ENCODE measurements at places on chromosomes 1 and 21.

DNA sequence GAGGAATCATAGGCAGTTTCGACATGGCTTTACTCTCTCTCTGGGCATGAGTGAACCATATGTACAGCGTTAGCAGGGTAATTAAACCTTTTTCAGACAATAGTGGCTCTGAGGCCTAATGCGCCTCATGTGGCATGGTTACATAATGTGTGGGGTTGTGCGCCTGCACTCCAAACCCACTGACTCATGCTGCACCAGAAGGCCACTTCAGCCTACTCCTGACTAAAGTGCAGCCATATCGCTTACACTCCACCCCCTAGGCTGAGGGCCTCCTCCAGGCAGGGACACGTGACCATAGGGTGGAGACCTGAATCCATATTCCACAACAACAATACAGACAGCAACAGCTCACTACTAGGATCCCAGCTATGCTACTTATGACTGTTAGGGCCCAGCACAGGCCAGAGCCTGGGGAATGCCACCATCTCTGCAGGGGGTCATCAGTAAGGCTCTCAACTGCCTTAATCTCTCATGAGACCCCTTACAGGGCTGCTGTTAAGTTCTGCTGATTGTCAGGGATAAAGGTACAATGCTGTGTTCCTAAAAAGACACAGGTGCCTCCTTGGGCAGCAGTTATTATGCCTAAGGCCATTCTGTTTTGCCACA, 13.4 kb upstream of the ODF2L start:
- no peak for DNase-seq

GRCh38 chr1:216183007-216183406, 240.2 kb downstream of the USH2A start:
- DNase-seq: no peak

GRCh38 chr1:153293480-153293775, 19.3 kb downstream of the PGLYRP3 start:
- DNase-seq: no peak

DNA sequence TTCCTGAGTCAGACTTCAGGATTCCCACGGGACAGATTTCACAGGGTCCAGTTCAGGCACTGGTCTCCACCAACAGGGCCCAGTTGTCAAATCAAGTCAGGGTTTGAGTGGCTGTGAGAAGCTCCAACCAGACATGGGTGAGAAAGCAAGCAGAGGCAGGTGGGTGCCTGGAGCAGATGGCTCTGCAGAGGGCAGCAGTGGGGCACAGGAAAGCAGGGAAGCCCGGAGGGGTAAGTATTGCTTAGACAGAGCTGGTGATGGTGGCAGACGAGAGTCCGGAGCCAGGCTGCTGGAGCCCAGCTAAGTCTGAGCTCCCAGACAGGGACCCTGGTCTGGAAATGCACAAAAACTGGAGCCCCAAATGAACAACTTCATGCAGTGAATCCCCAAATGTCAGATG, 40.4 kb downstream of the RIMS3 start:
- DNase-seq: no peak

DNA sequence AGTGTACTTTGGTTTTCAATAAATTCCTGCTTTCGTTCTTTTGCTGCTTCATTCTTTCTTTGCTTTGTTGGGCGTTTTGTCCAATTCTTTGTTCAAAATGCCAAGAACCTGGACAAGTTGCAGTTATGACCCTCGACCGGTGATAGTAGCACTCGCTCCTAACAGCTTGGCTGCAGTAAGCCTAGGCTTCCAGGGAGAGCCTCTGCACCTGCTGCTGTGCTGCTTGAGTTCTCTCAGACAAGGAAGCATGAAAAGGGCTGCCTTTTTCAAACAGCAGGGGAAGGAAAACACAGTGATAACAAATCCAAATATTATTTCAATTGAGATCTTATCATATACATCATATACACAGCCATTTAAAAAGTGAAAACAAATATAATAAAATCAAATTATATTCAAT, 12.8 kb upstream of the RIPK4 start:
- no peak for DNase-seq

- DNase-seq: no peak
These were observed 60.7 kb downstream of the ZNF697 start for GRCh38 chr1:119587341-119587740.

DNA sequence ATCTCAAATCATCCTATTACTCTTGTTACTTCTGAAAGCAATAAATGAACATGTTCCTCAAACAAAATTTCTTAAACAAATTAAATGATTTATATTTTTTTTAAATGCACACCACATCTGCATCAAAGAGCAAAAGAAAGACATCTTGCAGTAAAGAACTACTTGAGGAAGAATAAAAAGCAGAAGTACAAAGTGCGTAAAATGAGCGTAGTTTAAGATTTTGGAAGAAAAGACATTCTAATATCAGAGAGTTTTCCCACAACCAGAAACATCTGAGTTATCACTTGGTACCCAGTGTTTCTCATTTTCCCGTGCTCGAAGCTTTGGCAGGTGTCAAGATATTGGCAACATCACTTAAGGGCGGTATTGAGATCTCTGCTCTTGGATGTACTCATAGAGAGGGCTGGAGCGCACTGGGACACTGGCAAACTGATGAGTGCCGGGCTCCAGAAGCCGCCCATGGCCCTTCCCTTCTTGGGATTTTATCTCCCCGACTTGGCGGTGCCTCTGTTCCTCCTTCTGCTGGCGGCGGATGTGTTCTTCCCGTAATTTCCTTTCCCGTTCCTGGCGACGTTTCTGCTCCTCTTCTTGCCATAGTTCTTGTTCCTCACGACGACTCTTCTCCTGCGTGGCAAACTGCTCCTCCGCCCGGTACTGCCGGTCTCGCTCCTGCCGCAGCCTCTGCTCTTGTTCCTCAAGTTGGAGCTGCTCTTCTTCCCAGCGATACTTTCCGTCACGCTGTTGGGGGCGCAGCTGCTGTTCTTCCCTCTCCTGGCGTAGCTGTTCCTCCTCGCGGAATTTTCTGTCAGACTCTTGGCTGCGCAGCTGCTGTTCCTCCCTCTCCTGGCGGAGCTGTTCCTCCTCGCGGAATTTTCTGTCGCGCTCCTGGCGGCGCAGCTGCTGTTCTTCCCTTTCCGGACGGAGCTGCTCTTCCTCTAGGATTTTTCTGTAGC, 7.9 kb downstream of the TCHH start:
- DNase-seq: no peak

- no peak for DNase-seq
These were observed 95.6 kb upstream of the F3 start for GRCh38 chr1:94637121-94637520.

DNA sequence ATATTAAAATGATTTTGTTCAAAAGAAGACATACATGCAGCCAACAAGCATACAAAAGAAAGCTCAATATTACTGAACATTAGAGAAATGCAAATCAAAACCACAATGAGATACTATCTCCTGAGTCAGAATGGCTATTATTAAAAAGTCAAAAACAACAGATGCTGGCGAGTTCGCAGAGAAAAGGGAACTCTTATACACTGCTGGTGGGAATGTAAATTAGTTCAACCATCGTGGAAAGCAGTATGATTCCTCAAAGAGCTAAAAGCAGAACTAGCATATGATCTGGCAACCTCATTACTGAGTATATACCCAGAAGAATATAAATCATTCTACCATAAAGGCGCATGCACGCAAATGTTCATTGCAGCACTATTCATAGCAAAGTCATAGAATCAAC, 126.0 kb upstream of the HMCN1 start:
- DNase-seq: no peak

DNA sequence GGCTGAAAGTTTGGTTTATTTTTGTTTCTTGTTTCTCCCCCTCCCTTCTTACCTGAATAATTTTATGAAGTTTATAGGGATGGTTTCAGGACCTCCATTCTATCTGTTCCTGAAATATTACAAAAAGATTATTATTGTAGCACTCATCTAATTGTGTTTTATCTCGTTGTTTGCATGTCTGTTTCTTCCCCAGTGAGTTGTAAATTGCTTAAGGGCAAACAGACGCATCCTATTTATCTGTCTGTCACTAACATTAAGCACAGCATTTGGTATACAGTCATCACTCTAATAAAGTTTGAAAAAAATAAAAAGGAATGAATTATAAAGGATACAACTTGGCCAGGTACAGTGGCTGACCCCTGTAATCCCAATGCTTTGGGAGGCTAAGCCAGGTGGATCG, 123.5 kb downstream of the LRRC7 start:
- DNase-seq: no peak

DNA sequence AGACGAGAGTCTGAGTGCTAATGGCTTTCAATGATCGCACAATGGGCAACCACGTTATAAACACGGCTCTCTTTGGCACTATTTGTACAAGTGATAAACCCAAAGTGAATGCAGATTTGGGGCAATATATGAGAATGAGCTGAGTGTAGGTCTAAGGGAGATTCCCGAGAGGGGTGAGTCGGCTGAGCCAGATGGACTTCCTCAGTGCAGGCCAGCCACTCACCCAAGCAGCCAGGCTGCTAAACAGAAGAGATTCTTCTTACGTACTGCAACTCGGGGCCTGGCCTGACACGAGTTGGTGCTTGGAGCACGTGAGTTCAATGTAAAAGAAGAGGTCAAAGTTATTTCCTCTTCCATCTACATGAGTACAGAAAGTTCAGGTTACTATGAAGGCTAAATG, 6.2 kb upstream of the MIXL1 start:
- no peak for DNase-seq

- DNase-seq: no peak
These were observed 72.2 kb downstream of the SNX7 start for GRCh38 chr1:98733782-98734112.

DNA sequence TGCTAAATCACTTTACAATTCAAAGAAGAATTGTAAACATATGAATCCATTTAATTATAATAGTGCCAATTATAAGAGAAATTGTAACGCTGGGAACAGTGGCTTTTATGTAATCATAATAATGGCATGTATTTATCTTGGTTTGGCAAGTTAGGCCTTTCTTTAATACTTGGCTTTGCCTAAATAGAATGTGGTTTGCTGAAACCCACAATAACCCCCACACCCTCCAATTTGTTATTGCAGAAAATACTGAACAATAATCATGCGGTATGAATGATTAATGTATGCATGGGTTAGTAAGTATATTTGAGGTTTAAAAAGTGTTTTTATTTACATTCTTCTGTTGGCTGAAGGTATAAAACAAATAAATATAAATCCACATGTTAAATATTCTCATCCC, 138.2 kb downstream of the NFIA start:
- no peak for DNase-seq

DNA sequence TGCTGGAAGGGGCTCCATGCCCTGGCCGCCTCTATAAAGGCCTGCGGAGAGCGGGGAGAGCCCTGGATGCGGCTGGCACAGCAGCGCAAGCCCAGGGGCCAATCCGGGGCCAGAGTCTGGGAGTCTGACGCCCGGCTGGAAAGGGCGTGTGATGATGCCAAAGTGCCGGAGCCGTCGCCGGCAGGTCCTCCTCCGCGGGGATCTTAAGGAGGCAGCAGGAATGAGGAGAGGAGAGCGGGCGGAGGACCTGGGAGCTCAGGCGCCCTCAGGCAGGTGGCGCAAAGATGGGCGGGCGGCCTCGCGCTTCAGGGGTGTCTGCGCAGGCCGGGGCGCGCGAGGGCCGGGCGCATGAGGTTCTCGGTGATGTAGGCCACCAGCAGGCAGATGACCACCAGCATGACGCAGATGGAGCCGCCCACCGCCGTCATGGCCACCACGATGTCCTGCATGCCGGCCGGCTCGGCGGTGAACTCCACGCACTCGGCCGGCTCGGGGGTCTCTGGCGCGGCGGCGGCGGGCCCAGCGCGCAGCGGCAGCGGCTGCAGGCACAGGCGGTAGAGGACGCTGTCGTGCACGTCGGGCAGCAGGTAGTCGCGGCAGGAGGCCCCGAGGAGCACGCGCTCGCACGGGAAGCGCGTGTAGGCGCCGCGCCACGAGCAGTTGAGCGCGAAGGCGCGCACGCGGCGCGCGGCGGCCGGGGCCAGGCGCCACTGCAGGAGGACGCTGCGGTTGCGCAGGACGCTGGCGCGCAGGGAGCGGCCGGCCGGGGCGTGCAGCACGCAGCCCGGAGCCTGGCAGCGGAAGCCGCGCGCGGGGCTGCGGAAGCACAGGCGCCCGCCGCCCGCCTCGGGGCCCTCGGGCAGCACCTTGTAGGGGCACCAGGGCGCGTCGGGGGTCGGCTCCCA, 653 bp downstream of the FNDC10 start:
- DNase-seq: no peak

DNA sequence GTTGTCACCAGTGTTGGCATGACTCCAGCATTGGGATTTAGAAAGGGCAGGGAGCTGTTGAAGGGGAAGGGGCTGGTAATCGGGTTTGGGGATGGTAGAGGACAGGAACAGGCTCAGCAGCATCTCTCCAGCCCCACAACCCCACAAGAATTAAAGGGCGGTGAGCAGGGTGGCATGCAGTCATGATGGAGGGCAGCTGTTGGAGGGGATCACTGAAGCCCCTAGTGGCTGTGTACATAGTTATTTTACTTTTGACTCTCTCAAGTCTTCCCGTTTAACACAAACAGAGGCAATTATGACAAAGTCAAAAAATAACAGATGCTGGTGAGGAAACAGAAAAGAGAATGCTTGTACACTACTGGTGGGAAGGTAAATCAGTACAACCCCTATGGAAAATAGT, 213.8 kb downstream of the URB2 start:
- no peak for DNase-seq

DNA sequence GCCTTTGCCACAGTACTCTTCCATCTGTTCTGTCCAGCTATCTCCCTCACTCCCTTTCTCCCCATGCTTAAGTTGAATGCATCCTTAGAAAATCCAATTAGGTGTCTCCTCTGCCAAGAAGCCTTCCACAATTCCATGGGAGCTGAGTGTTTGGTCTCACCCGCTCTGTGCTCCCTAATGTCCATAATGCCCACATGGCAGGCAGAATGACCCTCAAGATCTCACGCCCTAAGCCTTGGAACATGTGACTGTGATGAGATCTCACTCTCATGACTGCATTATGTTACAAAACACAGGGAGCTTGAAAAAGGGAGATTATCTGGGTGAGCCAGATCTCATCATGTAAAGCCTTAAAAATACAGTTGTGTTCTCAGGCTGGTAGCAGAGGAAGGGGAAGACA, 229.4 kb downstream of the OMA1 start:
- DNase-seq: no peak

- DNase-seq: no peak
These were observed 56.6 kb upstream of the GPR88 start for GRCh38 chr1:100481303-100481702.

- no peak for DNase-seq
These were observed 33.2 kb upstream of the PRSS38 start for GRCh38 chr1:227782226-227782625.

GRCh38 chr1:60185684-60186083, 112.1 kb upstream of the C1orf87 start:
- DNase-seq: no peak

GRCh38 chr1:188499690-188500089, 1670.9 kb downstream of the PLA2G4A start:
- DNase-seq: no peak

All from substantia nigra (tissue), 51 donors.